ENCODE measurements at places on chromosomes 1 and 21.

DNA sequence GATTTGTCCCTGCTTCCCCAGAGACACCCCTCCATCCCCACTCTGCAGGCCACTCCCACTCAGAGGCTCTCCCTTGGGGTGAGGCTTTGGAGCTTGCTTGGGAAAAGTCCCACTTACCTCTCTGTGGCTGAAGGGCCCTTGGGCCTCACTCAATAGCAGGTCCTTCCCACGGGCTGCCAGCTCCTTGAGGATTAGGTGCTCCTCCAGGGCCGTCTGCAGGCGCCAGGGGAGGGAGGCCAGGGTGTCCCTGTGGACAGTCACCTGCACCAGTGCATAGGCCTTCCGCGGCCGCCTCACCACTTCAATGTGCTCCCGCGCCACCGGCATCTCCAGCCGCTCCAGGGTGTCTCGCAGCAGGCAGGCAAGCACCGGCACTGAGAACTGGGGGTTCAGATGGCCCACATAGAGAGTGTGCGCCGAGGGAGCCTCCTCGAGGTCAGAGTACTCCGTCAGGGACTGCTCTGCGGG is 1.4 kb downstream of the SLFNL1 start:
- DNase-seq: no peak

- no peak for DNase-seq
Measured at GRCh38 chr1:8205771-8206170, 112.1 kb upstream of the SLC45A1 start.

DNA sequence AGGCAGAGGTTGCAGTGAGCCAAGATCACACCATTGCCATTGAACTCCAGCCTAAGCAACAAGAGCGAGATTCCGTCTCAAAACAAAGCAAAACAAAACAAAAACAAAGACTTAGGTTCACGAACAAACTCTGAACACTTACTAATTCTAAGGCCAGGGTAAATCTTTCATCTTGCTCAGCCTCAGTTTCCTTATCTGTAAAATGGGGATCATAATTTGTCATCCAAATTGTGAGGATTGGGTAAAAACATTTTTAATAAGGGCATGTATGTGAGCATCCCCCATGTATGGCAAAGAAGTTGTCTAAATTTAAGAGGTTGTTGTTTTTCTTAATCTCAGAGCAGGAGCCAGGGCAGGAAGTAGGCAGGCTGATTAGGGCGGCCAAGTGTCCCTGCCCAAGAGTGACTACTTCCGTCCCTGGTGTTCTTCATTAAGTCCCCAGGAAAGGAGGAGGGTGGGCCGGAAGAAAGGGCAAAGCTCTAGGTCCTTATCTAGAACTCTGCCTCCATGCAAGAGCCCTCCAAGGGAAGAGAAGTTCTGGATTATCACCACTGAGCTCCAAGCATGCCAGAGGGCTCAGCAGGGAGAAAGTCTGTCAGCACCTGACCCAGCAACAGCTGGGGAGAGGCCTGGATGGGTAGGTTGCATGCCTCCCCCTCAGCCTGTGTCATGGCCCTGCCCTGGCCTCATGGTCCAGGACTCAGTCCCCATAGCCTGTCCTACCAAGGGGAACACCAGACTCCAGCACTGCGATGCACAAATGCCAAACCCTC is 49.9 kb upstream of the CLIC4 start:
- DNase-seq: peak; percentile 26

DNA sequence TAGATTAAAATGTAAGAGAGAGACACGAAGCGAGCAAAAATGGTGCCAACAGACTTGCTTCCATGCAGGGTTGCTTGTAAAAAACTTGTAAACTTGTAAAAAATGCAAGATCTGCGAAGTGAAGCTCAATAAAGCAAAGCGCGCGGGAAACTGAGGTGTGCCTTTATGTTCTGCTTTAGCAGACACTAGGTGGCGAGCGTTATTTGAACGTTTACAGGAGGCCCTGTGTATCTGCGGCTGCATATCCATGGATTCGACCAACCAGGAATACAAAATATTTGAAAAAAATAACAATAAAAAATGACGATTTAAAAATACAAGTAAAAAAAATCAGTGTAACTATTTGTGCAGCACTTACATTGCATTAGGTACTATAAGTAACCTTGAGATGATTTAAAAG is 1.5 kb downstream of the UBE2G2 start:
- DNase-seq: no peak

- DNase-seq: no peak
Measured at GRCh38 chr1:178238722-178239510, 145.0 kb downstream of the RASAL2 start.

DNA sequence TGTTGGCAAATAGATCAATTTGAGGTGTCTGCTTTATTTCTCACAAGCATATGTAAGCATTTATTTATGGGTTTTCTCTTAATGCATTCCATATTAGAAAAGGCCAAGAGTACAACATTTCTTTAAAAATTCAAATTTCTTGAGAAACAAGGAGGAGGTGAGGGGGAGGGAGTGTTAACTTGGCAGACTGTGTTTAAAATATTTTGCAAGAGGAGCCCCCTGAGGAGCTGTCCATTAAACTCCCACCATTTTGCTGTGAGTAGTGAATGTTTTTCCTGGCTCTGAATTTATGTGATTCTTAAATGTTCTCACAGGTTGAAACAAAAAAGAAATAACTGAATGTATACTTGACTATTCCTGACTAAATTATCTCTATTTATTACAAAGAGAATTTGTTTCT is 363.8 kb downstream of the PTPRC start:
- DNase-seq: no peak

DNA sequence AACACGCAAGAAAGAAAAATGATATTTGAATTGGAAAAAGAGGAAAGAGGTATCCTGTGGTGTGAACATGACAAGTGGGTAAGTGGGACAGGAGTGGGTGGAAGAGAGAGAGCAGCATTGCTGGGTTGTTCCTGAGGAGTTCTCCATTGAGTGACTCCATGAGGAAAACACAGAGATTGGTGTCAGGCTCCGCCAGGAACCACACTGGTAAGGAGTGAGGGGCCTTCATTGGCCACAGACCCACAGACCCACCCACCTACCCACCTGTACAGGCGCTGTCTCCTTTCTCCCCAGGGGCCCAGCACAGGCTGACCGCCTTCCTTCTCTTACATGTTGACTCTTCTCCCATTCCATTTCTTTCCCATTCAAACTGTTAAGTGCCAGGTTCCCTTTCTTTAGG is 20.9 kb downstream of the S100A7A start:
- no peak for DNase-seq

GRCh38 chr1:116201911-116202310 is 90.7 kb downstream of the MAB21L3 start:
- no peak for DNase-seq

DNA sequence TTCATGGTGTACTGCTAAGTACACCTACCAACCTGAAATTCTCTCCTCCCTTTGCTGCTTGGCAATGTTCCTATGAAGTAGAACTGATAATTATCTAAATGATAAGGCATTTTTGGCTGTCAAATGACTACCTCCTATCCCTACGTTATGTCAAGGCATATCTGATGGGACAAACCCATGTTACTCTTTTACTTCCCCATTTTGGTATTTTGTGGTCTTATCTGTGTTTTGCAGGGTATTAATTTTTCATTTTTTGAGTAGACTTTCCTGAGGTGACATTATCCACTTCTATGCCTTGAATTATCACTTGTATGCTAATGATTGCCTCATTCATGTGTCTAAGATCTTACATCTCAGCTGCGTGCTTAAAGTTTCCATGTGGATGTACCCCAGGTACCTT is 499.6 kb upstream of the B3GALT2 start:
- peak; percentile 76 for DNase-seq

DNA sequence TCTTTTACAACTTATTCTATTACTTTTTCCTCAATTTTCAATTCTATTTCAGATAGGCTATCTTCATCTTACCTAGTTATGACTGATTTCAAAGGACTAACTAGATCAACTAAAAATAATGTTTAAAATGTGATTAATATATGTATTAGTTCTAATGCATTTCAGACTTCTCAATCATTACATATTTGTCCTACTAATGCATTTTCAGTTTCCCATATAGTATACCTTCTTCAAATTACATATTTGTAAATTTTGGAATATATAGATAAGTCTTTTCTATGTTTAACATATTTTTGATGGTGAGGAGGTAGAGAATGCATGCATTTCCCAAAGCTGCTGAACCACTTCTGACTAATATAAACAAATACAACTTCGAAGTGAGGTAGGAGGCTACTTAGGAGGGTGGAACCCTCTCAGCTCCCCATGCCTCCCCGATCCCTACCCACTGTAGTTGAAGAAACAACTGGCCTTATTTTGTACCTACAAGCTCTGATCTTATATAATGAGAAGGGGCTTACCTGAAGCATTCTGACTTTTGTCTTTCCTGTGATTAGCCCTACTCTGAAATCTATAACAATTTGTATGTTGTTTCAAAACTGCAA is 1.7 kb downstream of the TRMT1L start:
- no peak for DNase-seq

DNA sequence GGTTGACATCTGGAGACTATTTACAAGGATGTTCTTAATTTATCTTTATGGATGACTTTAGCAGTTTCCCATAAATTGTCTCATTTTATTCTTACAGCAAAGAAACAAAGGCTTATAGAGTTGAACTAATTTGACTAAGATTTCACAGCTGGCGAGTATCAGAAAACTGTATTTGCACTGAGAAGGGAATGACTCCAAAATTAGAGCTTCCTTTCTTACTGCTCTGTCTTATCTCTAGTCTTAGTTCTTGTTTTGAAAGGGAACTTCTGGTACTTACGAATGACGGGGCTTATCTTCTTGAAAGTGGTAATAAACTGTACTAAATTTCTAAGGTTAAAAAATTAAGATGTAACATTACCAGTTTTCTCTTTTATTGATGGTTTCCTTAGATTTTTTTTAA is 13.6 kb downstream of the CNST start:
- DNase-seq: peak; percentile 23

DNA sequence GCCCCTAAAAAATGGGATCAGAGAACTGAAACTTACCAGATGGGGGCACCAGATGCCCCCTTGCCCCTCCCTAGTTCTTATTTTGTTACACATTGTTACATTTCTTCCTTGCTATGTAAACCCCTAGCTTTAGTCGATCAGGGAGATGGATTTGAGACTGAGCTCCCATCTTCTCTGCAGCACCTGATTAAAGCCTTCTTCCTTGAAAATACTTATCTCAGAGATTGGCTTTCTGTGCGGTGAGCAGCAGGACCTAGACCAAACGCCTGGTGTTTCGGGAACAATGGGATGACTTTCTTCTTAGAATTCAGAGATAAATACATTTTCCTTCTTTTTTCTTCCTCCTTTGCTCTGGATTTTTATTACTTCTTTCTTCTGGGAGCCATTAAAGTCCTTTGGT is 16.7 kb upstream of the LSM10 start:
- no peak for DNase-seq

GRCh38 chr1:7552402-7552801 is 218.7 kb upstream of the VAMP3 start:
- DNase-seq: no peak

GRCh38 chr1:205374210-205375078 is 17.7 kb upstream of the KLHDC8A start:
- no peak for DNase-seq

- no peak for DNase-seq
Measured at GRCh38 chr1:177170756-177171535, at the start of gene BRINP2. Gene BRINP2, plus strand, starts transcription at chr1:177170958. Its CDS starts 58,919 bp downstream, at chr1:177229877.

DNA sequence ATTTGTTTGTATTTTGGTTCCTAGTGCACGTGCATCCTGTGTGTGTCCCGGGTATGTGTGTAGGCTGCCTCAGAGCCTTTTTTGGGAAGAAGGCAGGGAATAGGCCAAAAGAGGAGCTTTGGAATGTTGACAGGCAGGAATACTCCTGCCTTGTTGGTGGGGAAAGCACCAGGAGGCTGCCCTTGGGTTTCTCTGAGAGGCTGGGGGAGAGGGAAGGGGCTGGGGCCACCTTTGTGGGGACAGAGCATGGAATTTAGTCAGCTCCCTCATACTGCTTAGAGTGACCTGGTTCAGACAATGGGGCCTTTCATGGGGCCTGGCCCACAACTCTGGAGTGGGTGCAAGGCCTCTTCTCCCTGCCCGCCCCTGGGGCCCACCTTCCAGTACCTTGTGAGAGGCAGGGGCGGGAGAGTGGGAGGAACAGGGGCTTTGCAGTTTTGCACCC is 31.3 kb downstream of the ACOT11 start:
- DNase-seq: no peak

- no peak for DNase-seq
Measured at GRCh38 chr1:100234432-100234831, 15.2 kb downstream of the DBT start.

DNA sequence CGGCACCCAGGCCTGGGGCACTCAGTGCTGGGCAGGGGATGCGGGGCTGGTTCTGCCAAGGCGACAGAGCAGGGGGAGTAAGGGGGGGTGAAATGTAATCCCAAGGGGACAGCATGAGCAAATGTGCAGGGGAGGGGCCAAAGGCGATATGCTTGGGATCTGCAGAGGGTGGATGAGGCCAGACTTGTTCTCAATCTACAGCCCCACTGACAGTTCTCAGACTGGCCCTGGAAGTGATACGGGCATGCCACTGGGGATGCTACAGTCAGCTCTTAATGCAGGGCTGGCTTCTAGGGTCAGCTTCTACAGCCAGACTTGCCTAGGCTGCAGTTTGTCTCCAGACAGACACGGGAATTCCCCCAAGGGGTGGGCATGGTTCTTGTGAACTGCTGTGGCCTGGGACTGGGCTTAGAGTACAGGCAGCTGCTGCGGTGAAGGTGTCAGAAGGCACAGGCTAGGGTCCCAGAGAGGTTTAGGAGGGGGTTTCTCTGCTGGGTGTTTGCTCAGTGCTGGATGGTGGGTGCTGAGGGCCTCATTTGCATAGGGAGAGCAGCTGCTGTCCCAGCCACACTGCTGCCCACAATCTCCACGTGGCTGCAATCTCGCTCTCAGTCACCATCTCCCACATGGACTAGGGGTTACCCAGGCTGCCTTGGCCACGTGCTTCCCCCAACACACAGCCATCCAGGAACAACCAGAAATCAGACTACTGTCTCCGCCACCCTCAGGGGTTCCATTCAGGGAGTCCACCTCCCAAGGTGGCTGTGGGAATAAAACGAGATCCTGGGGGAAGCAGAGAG is 190.1 kb downstream of the HIVEP3 start:
- DNase-seq: no peak

DNA sequence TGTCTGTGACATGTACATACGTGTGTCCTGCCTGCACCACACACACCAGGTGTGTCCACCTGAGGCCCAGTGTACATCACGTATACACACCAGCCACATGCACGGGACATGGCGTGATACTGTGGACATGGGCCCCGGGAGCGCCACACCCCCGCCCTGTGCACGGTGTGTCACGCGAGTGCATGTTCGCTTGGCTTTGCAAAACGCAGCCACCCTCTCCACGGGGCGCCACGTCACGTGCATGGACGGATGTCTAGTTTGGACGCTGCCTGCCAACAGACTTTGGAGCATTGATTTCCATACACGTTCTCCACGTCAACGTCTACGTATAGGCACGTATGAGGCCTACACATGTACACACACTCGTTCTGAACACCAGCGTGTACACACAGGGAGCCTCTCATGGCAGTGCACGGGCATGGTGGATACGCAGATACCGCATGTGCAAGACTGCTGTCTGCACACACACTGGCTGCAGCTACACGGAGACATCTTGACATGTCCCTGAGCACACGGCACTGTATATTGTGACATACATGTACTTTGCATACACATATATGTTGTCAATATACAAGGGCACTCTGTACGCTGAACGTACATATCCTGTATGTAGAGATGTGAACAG is 2.7 kb downstream of the TMEM240 start:
- no peak for DNase-seq

Measured in GF-D8 (cell line).